ENCODE measurements at places on chromosomes 7 and 10.

DNA sequence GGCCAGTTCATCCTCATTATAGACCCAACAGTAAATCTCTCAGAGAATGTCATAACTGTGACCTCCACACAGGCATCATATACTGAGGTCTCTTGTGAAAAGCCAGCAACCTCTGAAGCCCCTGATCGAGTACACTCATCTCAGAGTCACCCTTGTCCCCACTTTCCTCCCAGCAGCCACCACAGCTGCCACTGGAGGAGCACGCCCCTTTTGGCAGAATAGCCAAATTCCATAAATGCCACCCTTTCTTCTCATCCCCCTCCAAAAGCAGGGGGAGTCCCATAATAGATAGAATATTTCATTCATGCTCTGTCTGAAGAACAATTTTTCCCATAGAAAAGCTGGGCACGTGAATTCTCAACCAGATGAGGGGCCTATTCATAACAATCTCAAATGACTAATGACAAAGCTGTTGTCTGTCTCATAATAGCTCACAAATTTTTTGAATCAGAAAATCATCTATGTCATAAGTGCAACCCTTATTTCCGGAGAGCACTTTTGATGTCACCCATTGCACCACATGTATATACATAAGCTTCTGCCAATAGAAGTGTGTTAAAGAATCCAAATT, 47.4 kb downstream of the SGMS1 start:
- DNase-seq: no peak

DNA sequence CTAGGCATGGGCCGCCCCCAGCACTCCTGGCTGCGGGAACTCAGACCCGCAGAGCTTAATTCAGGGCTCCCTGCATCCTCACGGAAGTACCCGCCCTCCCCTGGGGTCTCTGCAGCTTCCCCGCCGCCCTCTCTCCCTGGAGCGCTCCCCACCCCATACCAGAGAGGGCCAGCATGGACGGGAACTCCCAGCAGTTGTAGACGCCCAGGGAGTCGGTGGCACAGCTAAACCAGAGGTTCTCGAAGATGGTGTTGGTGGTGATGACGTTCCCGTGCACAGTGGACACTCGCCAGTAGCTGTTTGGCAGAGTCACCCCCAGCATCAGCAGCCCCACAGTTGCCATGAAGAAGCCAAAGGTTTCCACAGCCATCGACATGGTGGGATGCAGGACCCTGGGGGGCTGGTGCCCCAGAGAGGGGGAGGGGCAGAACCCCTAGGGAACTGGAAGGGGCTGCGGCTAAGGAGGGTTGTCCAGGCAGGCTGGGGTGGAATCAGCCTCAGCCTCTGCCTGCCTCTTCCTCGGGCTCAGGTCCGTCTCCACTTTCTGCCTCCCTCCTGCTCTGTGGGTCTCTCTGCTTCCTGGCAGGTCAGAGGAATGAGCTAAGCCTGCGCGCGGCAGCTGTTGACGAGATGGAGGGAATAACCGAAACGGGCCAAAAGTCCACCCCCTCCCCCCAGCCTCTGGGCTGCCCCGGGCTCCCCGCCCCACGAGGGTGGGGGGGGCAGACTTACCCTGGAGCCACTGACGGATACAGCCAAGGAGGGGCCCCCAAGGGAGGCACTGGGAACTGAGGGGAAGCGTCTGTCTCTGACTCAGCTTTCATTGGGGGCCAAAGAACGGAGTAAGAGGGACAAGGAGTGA, at the start of gene CLDN15:
CLDN15 (minus strand) TSS at position 597 of the 862 bp plus-strand sequence; CDS start at position 376, 221 bp downstream.
- DNase-seq: no peak

DNA sequence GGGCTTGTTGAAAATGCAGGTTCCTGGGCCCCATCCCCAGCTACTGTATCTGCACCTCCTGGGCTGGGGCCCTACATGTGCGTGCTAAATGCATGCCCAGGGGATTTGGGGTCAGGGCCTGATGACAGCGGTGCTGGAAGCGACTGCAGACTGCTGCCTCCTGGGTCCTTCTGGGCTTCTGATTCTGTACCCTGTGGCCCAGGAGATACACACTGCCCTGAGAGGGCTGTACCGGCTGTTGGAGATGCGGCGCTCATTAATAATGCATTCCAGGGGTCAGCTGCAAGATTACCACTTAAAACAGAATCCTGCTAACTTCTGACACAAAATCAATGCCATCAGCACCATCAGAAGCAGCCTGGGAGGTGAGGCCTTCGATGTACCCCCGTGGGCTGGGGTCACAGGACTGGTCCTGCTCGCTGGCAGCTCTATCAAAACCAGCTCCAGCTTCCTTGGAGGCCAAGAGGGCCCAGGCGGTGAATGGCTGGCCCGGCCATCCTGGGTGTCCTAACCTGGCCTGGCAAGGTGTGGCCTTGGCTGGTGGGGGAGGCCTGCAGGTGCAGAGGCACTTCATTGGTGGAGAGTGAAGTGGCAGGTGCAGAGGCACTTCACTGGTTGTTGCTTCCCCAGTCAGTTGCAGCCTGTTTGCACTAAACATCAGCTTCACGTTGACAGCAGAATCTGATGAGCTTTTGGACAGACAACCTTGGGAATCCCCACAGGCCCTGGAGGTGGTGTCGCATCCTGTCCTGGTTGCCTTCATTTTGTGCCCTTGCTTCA, 79.2 kb downstream of the GLRX3 start:
- DNase-seq: no peak

DNA sequence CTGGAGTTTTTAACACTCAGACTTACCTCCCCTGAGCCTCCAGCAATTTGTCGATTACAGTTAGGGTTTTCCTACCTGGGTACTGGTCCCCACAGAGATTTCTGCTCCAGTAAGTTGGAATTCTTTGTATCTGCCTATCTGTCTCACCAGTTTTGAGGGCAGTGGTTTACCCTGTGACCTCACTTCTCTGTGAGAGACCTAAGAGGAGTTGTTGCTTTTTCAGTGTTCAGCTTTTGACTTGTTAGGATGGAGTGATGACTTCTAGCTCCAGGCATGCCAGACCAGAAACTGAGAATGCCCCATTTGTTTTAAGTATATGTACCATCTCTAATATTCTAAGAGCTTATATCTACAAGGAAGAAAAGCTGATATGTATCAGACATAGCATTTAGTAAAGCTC, 42.9 kb downstream of the CSGALNACT2 start:
- DNase-seq: no peak

DNA sequence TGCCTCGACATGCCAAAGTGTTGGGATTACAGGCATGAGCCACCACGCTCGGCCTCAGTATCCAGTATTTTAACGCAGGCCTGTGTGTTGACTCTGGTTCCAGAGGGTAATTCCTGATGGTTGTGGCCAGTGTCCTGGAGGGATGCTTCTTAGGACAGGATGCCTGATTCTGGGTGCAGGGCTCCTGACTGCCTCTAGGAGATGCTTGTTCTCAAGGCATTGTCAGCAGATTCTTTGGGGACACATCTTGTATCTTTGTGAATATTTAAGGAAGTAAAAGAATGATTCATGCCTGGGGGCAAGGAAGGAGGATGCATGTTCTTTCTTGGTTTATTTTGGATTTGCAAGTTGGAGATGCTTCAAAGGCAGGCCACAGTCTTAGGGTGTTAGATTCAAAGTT, 2.2 kb downstream of the ZDHHC4 start:
- DNase-seq: peak; percentile 82

DNA sequence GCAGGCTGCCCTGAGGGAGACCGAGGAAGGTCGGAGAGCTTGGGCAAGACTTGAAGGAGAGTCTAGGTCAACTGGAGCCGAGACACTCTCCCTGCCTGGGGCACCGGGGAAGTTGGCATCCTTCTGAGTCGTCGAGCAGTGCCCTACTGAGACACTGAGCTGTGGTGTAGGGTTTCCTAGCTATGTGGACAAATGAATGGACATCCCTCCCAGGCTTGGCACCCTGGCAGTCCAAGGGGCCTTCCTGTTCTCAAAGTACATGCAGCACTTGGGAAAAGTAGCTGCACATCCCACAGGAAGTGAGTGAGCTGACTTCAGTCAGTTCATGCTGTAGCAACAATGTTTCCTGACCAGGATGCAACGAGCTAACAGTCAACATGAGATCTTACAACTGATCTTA, 57.2 kb upstream of the INPP5A start:
- no peak for DNase-seq

DNA sequence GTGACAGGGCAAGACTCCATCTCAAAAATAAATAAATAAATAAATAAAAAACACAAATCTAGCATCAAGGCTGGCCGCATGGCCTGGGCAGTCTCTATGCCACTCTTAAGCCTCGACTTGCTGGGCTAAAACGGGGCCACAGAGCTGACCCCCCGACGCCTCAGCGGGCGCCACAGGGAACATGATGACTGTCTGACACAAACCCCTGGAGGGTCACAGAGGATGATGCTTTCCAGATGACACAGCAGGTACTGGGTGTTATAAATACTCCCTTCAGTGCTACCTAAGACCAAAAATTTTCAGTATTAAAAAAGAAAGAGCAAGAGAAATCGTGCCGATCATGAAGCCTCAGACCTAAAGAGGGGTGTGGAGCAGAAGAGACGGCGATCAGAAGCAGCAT, 176.8 kb downstream of the MAD1L1 start:
- DNase-seq: no peak

- no peak for DNase-seq
Observed at GRCh38 chr10:3723766-3724165, 61.2 kb downstream of the KLF6 start.

DNA sequence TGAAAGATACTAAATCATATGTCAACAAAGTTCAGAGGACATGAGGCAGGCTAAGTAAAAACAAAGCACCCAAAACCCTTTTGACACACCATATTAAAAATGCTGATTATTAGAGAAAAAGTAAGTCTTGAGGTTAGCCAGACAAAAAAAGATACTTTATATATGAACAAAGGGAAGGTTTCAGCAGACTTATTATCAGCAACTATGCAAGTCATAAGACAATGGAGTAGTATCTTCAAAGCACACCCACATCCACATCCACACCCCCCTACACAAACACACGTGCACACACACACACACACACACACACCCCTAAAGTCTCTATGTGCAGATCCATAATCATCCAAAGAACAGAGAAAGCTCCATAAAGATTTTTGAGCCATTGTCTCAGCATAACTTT, 1373.9 kb upstream of the CELF2 start:
- DNase-seq: no peak

DNA sequence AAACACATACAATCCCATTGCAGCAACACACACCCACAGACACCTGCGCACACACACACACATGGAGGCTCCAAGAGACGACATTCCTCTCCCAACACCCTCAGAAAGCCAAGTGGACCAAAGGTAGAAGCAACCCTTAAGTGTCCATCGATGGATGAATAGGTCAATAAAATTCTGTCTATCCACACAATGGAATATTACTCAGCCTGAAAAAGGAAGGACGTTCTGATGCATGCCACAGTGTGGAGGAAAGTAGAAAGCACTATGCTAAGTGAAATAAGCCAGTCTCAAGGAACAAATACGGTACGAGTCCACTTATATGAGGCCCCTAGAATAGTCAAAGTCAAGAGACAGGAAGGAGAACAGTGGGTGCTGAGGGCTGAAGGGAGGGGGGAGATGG, 174.4 kb downstream of the GRID1 start:
- no peak for DNase-seq

- DNase-seq: no peak
Observed at GRCh38 chr10:118266098-118266748, 75.9 kb downstream of the FAM204A start.

DNA sequence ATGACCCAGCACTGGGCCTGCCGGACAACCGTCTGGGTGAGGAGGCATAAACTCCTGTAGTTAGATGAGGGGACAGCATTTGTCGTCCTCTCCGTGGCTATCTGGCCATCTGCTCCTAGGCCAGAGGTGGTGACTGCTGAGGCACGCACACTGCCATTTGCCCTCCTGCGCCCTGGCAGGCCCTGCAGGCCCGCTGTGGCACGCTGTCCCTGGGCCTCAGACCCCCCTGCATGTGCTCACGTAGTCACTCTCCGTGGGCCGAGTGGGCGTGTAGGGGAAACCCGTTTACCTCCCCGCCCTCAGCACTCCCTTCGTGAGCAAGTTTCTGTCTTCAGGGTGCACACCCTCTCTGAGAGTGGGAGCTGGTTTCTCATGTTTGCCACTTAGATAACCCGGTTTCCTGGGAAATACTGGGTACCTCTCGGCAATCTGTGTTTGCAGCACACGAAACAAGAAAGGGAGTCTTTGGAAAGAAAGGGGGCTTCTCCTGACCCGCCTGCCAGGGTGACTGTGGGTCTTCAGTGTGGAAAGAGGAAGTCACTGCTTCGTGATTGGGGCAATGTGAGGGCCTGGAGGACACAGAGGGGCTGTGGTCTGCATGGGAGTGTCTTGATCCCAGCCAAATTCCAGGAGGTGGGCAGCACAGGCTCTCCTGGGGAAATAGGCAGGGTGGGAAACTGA, 10.8 kb downstream of the ADAMTS14 start:
- no peak for DNase-seq

- DNase-seq: no peak
Observed at GRCh38 chr7:14289957-14290356, 300.5 kb upstream of the ETV1 start.

- peak; percentile 25 for DNase-seq
Observed at GRCh38 chr10:109996225-109996624, 11.6 kb upstream of the ADD3 start.

DNA sequence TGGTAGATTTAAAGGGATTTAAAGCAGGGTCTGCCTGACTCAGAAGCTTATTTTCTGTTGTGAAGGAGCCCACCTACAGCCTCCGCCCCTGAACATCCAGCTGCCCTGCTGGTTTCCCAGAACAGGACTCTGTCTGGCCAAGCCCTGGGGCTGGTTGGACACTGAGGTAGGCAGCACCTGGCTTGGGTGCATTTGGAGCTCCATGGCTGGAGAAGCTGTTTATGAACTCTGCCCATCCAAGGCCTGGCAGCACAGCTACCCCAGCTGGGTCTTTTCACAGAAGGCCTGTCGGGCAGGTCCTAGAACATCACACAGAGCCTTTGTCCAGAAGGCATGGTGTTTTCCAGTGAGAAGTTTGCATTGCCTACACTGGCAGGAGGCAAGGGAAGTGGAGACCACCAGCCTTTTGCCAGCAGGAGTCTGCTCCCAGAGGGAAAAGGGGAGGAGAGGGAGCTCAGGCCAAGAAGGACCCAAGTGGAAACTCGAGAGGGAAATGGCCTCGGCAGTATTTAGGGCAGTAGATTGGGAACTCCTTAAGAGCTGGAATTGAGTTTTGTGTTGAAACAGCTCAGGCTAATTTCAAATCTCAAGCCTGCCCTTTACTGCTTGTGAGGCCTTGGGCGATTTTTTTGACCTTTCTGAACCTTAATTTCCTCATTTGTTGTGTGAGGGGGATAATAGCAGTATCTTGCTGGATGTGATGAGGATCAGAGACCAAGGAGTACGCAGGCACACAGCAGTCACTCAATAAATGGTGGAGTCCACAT, 12.3 kb upstream of the PDCD4 start:
- DNase-seq: peak; percentile 85

DNA sequence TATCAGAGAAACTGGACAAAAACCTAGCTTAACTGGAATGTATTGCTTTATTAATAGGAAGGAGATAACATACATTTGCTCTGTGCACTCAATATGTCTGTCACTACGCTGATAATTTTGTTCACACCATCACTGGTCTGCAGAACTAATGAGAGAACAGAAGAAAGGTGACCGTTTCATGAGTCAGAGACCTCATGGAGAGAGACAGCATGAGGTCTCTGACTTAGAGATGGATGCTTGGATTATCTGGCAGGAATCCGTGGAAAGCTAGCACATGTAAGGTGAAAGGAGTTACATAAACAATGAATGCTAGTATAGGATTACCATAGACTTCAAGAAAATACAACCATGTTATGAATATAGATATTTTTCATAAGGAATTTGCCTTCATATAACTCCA, 947.3 kb downstream of the IPMK start:
- no peak for DNase-seq

- no peak for DNase-seq
Observed at GRCh38 chr10:110324201-110324804, 19.6 kb upstream of the SMNDC1 start.

GRCh38 chr10:57723305-57723704, 544.4 kb downstream of the IPMK start:
- DNase-seq: no peak

- DNase-seq: no peak
Observed at GRCh38 chr7:72334698-72335097, 77.4 kb downstream of the CALN1 start.
